ENCODE measurements at places on chromosomes 1 and 21.

DNA sequence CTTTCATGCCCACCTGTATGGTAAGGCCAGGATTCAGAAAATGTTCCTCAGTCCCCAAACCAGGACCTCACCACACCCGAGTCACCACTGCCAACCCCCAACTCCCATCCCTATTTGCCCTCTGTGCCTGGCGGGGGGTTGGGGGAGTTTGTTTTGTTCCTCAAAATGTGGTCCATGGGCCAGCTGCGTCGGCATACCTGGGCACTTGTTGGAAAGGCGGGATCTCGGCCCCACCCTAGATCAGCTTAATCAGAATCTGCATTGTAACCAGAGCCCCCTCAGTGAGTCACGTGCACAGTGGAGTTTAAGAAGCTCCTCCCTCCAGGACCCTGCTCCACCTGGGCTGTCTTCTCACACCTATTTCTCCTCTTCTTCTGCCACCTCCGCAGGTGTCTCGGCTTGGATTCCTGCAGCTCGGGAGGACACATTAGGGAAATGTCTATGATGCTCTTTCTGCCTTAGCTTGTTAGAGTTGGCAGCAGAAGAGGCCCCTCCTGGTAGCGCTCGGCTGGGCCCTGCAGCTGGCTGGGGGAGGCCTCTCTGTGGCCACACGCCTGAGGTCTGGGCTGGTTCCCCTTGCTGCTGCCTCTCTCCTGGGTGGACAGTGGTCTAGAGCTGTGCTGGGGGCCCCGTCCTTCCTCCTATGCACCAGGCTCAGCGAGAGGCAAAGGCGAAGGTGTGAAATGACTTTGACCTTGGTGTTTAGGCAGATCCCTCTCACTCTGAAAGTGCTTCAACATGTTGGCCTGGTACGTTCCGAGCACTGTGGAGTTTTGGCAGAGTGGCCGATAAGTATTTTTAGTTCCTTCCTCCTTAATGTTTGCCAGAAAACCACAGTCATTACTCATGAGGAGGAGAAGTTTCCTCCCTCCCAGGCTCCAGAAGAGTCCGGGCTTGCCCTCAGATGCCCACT is 41.8 kb upstream of the CAMTA1 start:
- peak; percentile 17 for DNase-seq

GRCh38 chr1:70836456-70836855 is 211.2 kb downstream of the PTGER3 start:
- no peak for DNase-seq

GRCh38 chr1:19606817-19607642 is 37.1 kb upstream of the NBL1 start:
- DNase-seq = no peak

- no peak for DNase-seq
Measured at GRCh38 chr1:67749844-67750690, 65.1 kb downstream of the GADD45A start.

GRCh38 chr1:17465228-17465627 is 25.8 kb upstream of the RCC2 start:
- DNase-seq = no peak

DNA sequence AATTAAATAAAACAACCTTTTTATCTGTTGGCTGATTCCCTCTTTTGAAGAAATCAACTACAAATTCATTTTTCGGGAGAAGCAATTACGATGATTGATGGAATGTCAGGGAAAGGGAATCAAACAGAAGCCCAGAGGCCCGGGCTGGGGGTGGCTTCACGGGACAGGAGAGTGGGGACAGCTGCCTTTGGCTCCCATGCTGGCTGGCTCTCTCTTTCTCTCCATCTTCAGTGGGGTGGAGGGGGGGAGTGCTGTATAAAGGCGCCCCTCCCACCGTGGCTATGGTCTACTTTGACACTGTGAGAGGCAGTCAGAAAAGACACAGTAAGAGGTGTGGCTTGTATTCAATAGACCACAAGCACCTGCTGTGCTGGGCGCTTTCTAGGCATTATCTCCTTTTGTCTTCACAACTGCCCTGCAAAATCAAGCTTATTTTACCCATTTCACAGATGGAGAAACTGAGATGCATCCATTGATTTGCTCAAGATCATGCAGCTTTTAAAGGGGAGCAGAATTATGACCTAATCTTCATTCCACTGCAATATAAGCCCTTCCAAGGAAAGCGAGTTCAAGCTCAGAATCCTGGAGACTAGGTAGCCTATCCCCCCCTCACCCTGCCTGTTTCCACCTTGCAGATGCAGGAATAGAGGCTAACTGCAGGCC is 92.9 kb downstream of the GRIK3 start:
- DNase-seq = no peak

GRCh38 chr1:2099886-2100779 is 49.9 kb downstream of the PRKCZ start:
- no peak for DNase-seq

All from GM19239 (cell line).